ENCODE measurements at places on chromosomes 4 and X.
A peak's percentile ranks its signal among the peaks of the same experiment; 100 is the strongest.

DNA sequence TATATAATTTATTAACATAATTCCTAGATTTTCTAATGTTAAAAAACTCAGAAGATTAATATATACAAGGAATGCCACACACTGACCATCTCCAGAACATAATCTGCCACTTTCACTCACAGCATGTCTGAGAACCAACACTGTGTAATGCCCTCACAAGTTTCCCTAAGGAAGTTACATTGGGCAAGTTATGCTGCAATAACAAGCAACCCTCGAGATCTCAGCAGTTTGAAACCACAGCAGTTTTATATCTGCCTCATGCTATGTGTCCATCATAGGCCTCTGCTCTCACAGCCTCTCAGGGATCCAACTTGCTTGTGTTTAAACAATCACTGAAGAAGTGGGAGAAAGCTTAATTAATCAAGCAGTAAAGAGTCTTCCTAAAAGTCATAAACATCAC, 250.0 kb upstream of the SLC7A11 start:
- no peak for DNase-seq

DNA sequence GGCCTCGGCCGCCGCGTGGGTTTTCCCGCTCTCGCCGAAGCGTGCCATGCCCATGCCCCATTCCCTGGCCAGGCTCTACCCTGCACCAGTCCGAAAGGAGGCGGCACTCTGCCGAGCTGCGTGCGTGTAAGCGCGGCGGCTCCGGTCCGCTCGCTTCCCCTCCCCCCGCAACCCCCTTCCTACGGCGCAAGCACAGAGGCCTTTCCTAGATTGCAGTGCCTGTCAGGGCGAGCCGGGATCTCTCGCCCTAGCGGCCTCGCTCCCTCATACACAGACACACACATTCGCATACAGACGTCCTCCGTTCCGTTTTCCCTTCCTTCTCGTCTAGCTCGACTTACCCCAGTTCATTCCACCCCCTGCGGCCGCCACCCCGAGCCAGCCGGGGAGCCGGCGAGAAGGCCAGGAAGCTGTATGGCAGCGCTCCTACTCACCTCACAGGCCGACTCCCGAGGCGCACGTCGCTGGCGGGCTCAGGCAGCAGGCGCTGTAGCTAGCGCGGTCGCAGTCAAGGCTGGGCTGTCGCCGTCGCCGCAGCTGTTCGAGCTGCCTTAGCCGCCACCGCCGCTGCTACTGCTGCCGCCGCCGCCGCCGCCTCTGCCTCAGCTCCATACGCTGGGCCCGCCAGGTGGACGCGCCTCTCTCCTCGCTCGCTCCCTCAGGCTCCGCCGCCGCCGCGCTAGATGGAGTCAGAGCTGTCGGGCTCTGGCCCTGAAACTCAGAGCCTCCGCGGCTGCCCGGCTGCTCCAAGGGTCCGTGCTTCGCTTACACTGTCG, 615 bp downstream of the NEXMIF start:
- DNase-seq, result no peak

- no peak for DNase-seq
Observed at GRCh38 chr4:150425161-150425560, 156.8 kb upstream of the MAB21L2 start.

- peak; percentile 46 for DNase-seq
Observed at GRCh38 chr4:82223715-82224114, 150.1 kb downstream of the HNRNPD start.

DNA sequence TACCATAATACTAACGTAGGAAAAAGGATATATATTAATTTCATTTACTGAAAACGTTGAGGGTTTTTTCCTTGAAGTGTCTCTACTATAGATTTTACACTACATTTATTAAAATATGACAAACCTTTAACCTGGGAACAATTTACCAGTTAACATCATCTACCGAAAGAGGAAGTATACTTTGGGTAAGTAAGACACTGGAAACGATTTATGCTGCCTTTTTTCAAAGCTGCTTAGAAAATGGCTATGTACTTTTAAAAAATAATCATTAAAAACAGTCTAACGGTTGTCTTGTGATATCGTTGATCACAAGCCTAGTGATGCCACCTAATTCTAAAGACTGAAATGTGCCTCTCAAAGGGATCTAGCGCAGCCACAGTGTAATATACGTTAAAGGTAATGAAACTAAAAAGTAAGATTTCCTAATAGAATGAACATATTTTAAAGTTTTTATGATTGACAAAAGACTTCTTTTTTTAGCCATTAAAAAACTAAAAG, 50.4 kb downstream of the STX18 start:
- DNase-seq, result no peak

DNA sequence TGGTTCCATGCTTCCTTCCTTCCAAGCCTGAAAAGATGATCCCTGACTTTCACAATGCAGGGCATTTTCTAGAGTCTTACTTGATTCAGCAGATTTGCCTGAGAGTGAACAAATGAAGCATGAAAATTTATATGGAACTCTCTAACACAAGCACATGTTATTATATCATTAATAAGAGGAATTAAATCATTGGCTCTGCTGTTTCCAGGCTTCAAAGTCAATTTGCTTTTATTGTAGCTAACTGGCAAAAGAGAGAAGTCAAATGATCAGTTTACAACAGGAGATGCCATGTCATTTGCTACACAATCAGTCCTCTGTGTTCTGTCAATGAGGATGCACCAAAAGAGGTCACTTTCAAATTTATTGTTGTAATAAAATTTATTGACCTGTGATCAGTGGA, 101.5 kb upstream of the UGT8 start:
- DNase-seq, result no peak

DNA sequence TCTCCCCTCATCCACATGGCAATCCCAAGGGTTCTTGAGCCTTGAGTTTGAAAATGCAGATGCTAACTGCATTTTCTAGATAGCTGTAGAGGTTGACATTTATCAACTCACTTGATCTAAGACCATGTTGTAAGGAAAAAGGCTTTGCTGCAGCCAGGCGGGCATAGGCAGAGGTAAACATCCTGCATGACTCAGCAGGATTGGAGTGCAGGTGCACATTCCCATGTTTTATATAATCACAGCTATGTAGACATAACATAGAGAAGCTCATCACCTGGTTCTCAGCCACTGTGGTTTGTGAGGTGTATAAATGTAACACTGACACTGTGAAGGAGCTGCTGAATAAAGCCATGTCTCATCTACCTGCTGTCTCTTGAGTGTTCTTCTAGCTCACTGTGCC, 62.3 kb upstream of the PDE5A start:
- no peak for DNase-seq

DNA sequence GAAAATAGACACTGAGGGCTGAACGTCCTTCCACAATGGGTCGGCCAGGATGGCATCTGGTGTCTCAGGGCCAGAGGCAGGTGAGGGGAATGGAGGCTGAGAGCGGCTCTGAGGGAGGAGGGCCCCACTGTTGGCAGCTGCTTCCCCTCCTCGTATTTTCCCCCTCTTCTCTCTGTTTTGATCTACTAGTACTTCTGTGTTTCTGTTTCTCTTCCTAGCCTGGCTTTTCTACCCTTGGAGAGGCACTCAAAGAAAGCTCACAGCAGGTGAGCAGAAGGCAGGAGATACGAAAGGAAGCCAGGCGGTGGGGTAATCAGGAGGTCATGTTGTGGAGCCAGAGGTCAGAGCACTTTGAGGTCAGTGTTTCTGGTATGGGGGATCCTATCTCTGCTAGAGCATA, 151.8 kb upstream of the GATB start:
- DNase-seq, result no peak

DNA sequence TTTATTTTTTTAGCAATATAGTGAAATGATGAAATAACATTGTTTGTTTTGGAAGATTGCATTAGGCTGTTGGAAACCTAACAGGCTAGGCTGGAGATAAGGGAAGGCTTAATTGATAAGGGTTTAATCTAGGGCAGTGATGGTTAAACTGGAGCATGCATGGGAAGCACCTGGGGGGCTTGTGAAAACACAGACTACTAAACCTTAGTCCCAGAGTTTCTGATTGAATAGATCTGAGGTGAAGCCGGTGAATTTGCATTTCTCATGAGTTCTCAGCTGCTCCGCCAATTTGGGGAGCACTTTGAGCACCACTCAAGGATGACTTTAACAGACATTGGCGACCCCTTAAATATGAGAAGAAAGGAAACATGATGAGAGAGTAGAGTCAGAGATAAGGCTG, 11.5 kb downstream of the STK26 start:
- DNase-seq, result no peak

DNA sequence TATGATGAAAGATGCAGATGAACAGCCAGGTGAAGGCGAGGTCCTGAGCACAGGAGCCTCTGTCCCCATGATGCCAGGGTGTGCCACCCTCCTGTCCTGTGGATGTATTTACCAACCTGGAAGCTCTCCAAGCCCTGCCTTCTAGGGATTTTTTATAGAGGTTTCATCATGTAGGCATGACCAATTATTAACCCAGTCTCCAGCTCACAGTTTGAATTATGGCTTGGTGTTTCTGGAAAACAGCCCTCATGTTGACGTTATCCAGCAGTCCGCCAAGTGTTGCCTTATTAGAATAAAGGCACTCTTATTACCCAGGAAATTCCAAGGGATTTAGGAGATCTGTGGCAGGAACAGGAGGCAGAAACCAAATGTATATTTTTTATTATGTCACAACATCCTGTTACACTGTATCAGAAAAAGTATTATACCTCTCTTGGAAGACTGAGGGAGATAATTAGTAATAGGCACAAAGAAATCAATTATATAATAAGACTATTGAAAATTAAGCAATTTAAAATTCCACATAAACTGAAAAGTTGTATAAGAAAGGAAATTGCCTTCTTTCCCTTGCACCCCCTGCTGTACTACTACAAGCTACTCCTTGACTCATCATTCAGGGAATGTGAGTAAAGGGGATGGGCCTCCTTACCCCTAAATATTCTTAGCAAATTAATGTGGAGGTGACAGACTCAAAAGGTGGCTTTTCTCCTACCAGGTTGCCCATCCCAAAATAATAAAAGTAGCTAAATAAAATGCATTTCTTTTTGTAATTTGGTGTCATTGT, 129.6 kb downstream of the ZNF330 start:
- no peak for DNase-seq

GRCh38 chr4:108982402-108983185, 219.7 kb upstream of the ETNPPL start:
- DNase-seq, result no peak

DNA sequence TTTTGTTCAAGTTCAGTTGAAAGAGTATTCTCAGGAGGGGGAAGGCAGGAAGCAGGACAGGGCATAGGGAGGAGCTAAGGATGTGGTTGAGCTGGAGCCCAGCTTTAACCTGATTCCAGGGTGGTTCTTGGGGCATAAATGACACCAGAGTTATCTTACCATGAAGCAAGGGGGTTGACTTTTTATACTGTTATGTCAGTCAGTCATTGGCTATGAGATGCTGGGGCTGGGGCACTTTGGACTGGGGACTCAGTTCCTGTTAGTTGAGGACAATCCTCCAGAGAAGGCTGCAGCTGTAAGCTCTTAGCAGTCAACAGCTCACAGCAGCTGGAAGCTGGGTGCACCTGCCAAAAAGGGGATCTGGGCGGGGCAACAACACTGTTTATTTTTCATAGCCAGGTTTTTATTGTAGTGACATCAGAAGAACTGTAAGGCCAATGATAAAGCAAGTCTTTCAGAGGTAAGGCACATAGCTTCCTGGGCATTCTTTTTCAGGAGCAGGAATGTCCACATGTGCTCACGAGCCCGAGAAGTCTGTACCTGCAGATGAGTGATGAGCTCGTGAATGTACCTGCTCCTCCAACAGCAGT, 78.5 kb downstream of the MID1IP1 start:
- DNase-seq, result peak; percentile 12

GRCh38 chr4:132614682-132615081, 534.4 kb upstream of the PCDH10 start:
- DNase-seq, result no peak

DNA sequence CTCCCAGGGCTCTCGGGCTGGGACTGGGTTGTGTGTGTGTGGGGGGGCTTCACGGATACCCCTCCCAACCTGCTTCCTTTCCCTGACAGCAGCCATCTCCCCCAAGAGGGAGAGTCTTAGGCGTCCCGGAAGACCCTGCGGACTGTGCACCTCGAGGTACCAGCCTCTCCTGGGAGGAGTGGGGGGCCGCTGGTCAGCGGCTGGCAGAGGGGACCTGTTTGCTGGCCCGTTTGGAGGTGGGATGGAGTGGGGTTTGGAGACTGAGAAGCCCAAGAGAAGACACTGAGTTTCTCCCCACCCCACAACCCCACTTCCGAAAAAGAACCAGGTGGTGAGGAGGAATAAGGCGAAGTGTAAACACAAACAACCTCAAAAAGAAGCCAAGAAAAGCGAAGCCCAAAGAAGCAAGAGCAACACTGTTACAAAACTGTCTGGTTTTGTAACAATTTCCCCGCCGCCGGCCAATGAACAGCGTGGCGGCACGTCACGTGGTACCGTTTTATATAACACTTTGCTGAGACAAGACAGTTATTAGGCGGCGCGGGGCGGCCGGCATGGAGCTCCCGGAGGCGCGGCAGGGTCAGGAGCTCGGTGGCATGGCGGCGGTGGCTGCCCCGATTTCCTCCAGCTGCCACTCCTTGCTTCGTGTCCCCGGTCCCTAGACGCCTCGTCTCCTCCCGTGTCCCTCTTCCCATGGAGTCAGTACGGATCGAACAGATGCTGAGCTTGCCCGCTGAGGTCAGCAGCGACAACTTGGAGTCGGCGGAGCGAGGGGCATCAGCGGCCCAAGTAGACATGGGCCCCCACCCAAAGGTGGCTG, at the start of gene LONRF3:
LONRF3 (plus strand) TSS at position 531 of the 820 bp plus-strand sequence; CDS start at position 694, 163 bp downstream.
- DNase-seq, result peak; percentile 66

DNA sequence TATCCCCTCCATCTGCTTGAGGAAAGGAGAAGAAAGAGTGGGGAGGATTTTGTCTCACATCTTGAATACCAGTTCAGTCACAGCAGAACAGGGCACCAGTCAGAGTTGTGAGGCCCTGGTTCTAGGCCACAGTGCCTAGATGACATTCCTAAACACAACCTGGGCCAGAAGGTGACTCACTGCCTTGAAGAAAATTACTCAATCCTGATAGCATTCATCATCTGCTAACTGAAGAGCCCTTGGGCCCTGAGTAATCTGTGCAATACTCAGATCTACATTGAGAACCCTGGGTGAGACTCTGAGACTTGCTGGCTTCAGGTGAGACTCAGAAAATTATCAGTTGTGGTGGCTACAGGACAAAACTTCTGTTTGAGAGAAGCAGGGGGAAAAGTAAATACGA, 20.5 kb upstream of the PRR32 start:
- no peak for DNase-seq

DNA sequence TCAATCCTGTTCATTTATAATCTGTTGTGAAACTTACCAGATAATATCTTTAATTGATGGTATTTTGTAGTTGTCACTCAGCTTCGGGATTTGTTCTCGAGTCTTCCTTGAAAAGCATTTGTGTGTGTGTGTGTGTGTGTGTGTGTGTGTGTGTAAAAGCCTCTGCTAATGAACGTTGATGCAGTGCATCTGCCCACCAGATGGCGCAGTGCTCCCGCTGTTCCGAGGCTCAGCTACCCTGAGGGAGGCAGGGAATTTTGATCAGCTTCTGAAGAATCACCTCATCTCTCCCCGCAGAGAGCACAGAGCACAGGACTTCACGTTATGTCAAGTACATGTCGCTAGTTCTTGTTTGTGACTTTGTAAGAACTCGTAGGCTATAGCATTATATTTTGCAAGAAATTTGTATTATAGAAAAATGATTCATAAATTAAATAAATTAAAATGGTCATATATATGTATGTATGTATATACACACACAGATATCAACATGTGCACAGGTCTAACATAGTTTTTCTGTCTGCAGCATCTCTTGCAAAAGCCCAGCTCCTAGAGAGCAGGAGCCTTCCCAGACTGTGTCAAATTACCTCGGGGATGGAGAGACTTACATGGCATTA, 316.7 kb upstream of the IGFBP7 start:
- DNase-seq, result no peak

- DNase-seq, result no peak
Observed at GRCh38 chr4:153111426-153112040, 92.7 kb upstream of the TRIM2 start.
